ENCODE measurements at places on chromosomes 1 and 21.

GRCh38 chr1:194730304-194730703, 1543.9 kb upstream of the B3GALT2 start:
- DNase-seq: no peak

GRCh38 chr1:7993593-7994479, 32.3 kb downstream of the ERRFI1 start:
- no peak for DNase-seq

DNA sequence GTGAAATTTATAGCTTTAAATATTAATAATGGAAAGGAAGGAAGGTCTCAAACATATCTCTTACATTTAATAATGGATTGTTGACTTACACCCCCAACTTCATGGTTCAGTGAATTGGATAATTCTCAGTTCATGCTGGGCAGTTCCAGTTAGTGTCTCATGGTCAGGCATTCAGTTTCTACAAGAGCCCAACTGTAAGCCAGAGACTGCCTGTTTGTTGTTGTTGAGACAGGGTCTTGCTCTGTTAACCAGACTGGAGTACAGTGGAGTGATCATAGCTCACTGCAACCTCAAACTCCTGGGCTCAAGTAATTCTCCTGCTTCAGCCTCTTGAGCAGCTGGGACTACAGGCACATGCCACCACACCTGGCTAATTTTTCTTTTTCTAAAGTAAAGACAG, 5.0 kb upstream of the DMAP1 start:
- DNase-seq: no peak

DNA sequence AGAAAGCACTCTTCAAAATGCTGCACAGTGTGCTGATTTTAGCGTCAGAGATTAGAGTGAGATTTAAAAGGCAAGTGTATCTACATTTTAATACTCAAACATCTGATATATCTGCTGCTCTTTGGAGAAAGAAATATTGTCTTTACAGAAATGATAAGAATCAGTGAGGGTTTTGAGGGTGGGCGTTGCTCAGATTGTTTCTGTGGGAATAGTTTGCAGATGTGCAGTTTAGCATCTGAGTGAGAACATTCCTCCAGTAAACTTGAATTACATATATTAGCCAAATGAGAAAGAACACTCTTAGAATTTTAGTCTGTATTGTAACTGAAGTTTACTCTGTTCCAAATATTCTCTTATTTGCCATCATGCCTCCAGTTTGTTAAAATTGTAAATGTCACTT, 549.2 kb downstream of the NEGR1 start:
- no peak for DNase-seq

- no peak for DNase-seq
These were observed 50.8 kb upstream of the CLIC4 start for GRCh38 chr1:24694380-24694843.

DNA sequence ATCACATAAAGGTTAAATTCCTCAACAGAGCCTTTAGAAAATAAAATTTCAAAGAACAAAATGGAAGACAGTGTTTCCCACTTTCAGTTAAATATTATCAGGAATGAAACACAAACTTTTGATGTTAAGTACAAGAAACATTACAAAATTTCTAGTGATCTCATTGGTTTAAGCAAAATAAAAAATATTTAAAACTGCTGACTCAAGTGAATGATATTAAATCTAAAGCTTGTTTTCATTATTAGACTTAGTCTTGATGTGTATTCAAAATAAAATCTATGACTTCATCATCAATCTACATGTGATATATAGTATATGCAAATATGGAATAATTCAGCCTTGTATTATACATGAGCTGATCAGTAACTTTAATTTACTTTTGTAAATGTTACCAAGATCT, 584.9 kb downstream of the PTBP2 start:
- DNase-seq: no peak

DNA sequence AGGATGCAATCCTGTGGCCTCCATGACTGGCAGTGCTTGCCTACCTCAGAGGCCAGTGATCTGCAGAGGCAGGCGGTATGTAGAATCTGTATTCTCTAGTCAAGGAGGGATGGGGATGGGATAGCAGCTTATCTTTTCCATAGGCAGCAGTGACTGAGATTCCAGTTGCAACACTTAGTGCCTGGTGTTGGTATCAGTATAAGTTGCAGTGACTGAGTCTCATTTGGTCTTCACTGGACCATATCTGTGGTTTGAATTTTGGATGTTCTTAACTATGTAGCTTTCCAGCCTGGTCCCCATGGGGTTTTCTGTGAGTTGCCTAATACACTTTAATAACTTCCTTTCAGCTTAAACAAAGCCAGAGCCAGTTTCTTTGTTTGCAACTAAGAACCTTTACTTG, 16.5 kb downstream of the DYRK1A start:
- no peak for DNase-seq

- no peak for DNase-seq
These were observed 13.5 kb downstream of the GORAB start for GRCh38 chr1:170545476-170545875.

GRCh38 chr1:59697150-59697800, 117.5 kb upstream of the HOOK1 start:
- DNase-seq: peak; percentile 41

DNA sequence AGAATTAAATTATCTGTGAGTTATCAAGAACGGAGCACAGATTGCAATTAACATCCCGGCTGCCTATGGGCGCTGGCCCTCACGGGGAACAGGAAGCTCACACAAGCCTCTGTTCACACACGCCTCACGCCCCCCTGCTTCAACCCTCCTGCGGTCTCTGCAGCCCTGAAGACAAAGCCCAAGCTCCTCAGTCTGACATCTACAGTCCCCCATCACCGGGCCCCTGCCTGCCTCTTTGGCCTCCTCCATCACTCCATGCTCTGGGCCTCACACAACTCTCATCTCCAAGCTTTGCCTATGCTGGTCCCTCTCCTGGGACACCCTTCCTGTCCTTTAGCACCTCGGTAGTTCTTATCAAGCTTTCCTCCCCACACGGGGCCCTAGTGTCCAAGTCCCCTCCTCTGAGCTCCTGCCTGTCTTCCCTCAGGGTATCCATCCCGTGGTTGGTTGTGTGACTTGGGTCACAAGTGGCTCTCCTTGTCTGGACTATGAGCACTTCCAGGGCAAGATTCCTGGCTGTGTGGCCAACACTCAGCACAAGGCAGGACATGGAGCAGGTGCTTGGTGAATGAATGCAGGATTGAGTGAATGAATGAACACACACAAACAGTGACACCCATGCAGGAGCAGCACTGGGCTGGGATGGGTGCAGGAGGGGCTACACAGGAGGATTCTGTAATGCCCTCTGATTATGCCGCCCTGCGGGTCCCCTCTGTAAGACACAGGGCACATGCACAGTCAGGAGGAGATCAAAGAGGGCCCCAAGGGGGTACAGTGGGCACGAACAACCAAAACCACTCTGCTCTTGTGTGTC, 116.1 kb downstream of the DMRTB1 start:
- DNase-seq: peak; percentile 46

DNA sequence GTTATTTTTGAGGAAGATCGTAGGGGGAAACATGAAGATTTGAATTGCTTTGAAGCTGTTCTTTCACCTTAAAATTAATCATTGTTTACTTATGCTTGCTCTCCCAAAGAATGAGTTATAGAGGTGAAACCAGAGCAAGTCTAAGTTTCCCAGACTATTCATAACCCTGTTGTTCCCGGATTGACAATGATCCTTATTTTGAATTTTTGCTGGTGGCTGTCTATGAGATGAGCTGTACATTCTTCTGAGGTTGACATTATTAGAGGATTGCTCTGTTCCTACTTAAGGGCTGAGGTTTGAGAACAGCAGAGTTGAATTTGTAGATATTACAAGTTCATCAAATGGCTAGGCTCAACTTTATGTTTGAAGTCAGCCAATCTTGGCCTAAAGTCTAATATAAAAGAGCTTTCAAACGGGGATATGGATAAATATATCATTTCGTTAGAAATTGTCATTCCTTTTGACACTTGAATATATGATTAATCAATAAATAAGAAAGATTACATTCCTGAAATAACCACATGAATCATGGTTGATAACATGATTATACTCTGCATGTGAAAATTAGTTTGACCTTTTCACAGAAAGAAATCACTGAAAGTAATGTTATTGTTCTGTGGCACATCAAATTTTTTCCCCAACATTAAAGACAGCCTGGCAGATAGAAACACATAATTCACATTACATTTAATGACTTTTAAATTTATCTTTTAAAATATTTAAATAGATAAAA, 19.1 kb upstream of the PDE4B start:
- no peak for DNase-seq

DNA sequence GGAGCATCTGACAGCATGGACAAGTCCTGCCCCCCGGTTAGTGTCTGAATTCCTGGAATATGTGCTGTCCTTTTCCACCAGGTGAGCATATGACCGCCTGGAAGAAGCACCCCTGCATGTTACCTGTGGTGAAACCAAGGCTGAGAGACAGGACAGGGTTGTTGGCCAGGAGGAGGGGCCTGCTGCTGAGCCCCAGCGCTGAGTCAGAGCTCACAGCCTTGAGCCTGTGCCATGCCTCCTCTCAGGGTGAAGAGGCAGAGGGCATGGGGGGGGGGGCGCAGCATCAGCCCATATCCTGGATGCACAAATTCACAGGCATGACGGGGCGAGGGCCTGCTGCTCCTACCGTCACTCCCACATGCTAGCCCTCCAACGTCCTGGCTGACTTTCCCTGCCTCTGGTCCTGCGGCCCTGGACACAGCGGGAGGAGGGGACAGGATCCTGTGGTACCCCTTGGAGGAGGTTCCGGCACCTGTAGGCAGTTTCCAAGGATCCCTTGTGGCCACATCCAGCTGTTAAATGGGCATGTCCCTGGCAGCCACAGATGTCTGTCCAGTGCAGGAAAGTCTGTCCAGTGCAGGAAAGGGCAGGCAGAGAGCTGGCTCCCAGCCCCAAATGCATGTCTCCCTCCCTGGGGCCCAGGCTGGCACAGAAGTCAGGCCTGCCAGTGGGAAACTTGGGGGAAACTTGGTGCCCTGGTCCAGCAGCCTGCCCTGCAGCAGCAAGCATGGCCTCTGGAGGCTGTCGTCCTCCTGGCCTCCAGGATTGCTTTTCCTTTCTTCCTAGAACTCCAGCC, 23.9 kb downstream of the TTC34 start:
- no peak for DNase-seq

DNA sequence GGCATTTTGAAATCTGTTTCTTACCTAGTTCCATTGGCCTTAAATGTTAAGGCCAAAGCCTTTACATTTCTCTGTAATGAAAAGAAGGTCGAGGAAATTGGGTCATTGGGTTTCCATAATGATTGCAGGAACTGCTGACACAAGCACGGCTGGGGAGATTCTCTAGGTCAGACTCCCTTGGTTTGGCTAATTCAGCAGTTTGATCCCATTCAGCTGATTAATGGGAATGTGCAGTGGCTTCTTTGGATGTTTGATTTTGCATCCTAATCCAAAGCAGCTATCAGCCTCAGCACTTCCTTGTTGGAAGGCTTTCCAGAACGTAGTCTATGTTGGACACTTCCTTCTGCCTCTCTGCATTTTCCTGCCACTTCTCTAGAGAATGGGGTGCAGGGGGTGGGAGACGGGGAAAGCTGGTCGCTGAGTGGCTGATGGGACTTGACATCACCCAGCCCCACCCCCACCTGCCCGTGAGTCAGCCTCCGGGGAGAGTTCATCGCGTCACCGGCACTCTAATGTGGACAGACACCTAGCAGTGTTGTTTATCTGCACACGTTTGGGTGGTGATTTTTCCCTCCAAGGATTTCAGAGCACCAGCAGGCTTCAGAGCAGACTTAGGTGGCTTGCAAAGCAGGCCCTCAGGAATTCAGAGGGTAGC, 5.4 kb downstream of the PSEN2 start:
- no peak for DNase-seq

- DNase-seq: no peak
These were observed 116.6 kb upstream of the CDC42BPA start for GRCh38 chr1:227434808-227435444.

DNA sequence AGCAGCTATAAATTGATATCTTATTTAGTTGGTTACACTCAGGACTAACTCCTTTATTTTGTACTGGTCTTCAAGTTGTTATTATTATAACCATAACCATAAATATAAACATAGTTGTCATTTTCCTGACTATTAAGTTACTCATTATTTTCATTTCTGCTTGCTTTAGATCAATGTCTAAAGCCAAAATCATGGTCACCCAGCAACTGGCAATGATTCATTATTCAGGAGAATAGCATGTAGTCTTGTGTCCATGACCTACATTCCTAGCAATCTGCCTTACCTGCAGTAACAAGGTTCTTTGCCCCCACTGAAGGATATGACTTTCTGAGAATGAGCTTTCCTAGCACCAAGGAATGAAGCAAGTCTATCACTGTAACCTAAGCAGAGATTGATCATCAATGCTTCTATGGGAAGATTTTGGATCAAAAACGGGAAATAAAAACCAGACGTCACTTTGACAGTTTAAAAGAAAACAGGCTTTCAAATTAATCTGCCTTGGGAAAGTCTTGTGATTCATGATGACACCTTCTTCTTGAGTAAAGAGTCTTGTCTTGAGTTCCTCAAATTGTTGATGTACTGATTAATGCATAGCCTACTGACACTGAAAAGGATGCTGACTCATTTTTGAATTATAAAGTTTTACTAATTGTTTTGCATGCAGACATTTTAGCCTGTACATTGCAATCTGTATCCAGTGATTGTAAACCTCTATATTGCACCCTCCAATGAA, 203.3 kb upstream of the IVNS1ABP start:
- no peak for DNase-seq

GRCh38 chr1:97331165-97331564, 589.7 kb downstream of the DPYD start:
- DNase-seq: no peak

GRCh38 chr21:27058673-27059605, 92.1 kb upstream of the ADAMTS5 start:
- no peak for DNase-seq

DNA sequence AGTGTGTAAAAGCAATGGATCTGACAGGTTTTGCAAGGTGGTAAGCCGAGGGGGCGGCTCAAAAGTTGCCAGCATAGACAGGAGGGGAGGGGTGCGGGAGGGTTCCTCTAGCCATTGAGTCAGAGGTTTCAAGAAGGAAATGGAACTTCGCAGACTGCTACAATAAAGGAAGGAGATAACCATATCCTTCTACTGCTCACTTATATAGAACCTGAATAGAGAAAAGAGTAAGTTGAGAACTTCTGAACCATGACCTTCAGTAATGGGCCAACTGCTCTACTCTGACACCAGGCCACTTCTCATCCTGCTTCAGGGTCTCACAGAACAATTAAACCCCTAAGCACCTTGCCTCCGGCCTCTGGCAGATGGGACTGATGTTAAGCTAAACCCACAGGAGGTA, 26.3 kb upstream of the BCAR3 start:
- DNase-seq: no peak

- DNase-seq: no peak
These were observed 12.8 kb upstream of the ALX3 start for GRCh38 chr1:110083061-110083865.

GRCh38 chr1:1677718-1678580, 14.6 kb downstream of the SLC35E2B start:
- peak; percentile 62 for DNase-seq

DNA sequence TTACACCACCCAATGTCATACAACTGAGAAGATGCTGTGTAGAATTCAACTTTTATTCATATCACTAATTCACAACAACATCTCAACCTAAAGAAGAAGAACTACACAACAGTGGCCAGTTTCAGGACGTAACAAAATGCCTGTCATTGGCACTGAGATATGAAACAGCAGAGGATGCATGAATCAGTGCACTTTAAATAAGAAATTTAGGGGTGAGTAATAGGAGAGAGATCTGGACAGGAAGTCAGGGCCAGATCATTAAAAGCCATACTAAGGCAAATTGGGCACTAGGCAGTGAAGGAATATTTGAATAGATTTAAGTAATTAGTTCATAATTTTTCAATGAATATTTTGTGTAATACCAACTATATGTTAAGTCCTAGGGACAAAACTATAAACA, 510.5 kb downstream of the PLPP3 start:
- DNase-seq: no peak

- DNase-seq: no peak
These were observed 360.6 kb upstream of the USP24 start for GRCh38 chr1:55575571-55576279.

All from activated naive CD4-positive, alpha-beta T cell treated with anti-CD3 and anti-CD28 coated beads, Interleukin-2, amount 50 U/mL, for 72 hours (primary cell).